ENCODE measurements at places on chromosomes 2 and 18. TPM values are rescaled to one million over a fixed set of nuclear protein-coding genes. Genes with fewer than 3 reads are reported as not detected.

Gene ABHD1
- total RNA-seq: 1.1 TPM

Gene LOXHD1
- total RNA-seq: not detected

Gene CYP27A1
- 57.1 TPM for total RNA-seq

Gene C1QL2
- total RNA-seq: not detected

Gene CCDC141
- total RNA-seq: 0.13 TPM

Gene KCNJ3
- not detected for total RNA-seq

Gene RAPH1
- 5.5 TPM for total RNA-seq

Gene ALPG
- total RNA-seq: not detected

Gene RUFY4
- not detected for total RNA-seq

Gene IGFBP2
- 479 TPM for total RNA-seq

Gene SLC5A7
- not detected for total RNA-seq

Gene BOLL
- not detected for total RNA-seq

Gene TTC31
- total RNA-seq: 17.6 TPM

Gene CPLX4
- not detected for total RNA-seq

Gene HOXD4
- 3.6 TPM for total RNA-seq

Gene MDH1B
- 2.2 TPM for total RNA-seq

Gene ANKAR
- total RNA-seq: 2.6 TPM

Gene LBX2
- total RNA-seq: 7.7 TPM

Gene MAPRE2
- total RNA-seq: 25.9 TPM

Gene SLC16A14
- total RNA-seq: not detected

Gene MYCN
- total RNA-seq: 0.08 TPM

Gene PLEKHH2
- 17.6 TPM for total RNA-seq

All from SK-MEL-5 (cell line).